ENCODE measurements at places on chromosomes 1 and 21. TPM values are rescaled to one million over a fixed set of nuclear protein-coding genes. Genes with fewer than 3 reads are reported as not detected.

DNA sequence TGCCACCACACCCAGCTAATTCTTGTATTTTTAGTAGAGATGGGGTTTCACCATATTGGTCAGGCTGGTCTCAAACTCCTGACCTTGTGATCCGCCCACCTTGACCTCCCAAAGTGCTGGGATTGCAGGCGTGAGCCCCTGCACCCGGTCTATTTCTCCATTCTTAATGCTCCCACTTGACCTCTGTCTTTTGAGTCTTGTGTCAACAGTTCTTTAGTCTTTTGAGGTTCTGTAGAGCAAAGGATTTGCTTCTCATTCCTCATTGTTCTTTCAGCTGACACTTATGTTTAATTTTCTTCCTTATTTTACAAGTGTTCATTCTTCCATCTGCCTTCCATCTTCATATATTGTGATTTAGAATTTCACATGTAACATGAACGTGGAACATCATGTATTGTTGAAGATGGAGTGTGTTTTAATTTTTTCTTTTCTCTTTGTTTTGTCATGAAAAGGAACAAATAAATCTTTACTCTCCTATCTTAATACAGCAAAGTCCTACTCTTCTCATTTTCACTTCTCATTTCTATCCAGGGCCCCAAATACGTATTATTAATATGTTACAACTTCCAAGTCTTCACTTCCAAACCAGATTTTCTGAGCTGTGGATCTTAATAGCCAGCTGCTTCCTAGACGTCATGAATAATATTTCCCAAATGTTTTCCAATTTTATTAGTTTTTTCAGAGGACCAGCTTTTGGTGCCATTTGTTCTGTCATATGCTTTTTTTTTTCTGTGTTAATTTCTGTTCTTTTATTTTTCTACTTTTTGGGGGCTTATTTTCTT, 16.9 kb downstream of the MTF2 start:
- no peak for DNase-seq

DNA sequence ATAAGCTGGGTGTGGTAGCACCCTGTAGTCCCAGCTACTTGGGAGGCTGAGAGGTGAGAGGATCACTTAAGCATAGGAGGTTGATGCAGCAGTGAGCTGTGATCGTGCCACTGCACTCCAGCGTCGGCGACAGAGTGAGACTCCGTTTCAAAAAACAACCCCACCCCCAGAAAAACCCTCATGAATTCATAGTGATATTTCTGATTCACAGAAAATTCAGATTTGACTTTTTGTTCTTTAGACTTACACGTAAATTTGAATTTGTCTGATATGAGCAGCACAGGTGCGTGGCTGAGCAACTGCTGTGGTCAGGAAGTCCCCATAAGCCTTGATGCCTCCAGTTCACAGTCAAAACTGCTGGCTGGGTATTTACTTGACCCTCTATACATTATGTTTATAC, 10.0 kb upstream of the MORC3 start:
- DNase-seq: no peak

DNA sequence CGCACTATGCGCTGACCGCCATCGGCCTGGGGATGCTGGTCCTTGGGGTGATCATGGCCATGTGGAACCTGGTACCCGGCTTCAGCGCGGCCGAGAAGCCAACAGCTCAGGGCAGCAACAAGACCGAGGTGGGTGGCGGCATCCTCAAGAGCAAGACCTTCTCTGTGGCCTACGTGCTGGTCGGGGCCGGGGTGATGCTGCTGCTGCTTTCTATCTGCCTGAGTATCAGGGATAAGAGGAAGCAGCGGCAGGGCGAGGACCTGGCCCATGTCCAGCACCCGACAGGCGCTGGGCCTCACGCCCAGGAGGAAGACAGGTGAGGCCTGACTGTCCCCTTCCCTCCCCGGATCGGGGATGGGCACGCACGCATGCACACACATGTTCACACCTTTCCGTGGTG, 31.9 kb upstream of the FHAD1 start:
- no peak for DNase-seq

DNA sequence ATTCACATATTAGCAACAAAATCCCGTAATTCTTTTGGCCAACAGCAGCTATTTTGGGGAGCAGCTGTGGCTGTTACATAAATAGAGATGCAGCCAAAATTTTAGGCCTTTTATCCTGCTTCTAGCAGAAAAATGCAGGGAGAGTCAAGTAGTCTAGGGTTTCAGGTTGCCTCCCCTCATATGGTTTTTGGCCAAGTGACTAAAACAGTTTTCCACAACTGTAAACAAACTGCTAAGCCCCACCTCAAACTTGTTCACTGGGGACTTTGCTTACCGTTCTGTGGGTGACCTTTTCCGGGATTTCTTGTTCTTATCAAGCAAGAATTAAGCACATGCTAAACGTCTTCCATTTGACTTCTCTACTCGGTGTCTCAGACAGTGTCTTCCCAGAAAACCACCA, 133.4 kb downstream of the EDEM3 start:
- no peak for DNase-seq

DNA sequence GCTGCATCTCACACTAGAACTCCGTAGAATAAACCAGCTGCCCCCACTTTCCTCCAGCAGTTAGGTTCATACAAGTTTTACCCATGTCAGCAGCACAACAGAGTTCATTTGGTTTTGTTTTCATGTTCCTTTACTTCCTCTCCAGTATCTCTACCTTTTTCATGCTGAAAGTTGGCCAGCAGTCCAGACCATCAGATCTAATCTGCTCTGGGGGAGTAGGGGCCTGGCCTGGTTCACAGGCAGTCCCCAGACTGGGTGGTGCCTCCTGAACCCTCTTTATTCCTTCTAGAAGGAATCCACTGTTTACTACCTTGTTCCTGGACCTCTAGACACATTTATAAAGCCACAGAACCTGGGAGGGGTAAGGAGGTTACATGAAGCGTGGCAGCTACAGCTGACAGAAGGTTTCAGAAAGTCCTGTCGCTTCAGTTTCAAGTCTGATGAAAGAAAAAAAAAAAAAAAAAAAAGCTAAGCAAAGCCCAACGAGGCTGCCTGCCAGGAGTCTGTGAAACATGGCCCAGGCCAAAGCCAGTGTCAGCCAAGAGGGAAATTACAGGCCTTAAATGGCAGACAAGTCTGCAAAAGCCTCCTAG, 184.6 kb upstream of the JUN start:
- DNase-seq: peak; percentile 82

- no peak for DNase-seq
Observed at GRCh38 chr1:50416553-50417453, 6.4 kb downstream of the DMRTA2 start.

- no peak for DNase-seq
Observed at GRCh38 chr1:113691184-113691583, 68.1 kb downstream of the PHTF1 start.

GRCh38 chr1:17184161-17184665, 20.7 kb upstream of the PADI1 start:
- no peak for DNase-seq

DNA sequence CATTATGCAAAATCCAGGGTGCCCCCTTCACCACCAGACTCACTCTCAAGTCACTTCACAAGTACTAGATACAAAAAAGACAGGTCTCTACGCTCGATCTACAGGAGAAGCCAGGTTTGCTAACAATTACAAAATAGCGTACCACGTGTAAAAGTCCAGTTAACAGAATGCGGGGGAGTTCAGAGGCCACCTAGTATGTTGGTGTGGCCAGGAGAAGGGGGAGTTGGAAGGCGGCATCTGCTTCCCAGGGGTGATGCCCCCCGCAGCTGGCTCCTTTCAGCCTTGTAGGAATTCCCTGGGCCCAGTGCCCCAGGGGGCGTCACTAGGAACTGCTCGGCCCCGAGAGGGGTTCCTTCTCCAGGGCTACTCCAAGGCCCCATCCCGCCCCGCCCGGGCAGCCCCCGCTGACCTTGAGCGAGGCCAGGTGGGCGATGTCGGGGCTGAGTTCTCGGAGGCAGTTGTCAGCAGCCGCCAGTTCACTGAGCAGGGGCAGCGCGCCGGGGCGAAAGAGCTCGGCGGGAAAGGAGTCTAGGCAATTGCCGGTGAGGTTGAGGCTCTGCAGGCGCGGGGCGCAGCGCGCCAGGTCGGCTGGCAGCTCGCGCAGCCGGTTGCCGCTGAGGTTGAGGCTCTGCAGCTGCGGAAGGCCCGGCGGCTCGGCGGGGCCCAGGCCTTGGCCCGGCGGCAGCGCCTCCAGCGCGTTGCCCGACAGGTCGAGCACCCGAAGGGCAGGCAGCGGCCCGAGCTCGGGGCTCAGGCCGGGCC, 664 bp downstream of the LRRC47 start:
- no peak for DNase-seq

GRCh38 chr21:29174607-29175013, 44.2 kb downstream of the MAP3K7CL start:
- DNase-seq: no peak

- peak; percentile 96 for DNase-seq
Observed at GRCh38 chr1:155609515-155610256, at the start of gene MSTO1. MSTO1 (plus strand) TSS chr1:155610218; CDS start chr1:155610249, 31 bp downstream.

DNA sequence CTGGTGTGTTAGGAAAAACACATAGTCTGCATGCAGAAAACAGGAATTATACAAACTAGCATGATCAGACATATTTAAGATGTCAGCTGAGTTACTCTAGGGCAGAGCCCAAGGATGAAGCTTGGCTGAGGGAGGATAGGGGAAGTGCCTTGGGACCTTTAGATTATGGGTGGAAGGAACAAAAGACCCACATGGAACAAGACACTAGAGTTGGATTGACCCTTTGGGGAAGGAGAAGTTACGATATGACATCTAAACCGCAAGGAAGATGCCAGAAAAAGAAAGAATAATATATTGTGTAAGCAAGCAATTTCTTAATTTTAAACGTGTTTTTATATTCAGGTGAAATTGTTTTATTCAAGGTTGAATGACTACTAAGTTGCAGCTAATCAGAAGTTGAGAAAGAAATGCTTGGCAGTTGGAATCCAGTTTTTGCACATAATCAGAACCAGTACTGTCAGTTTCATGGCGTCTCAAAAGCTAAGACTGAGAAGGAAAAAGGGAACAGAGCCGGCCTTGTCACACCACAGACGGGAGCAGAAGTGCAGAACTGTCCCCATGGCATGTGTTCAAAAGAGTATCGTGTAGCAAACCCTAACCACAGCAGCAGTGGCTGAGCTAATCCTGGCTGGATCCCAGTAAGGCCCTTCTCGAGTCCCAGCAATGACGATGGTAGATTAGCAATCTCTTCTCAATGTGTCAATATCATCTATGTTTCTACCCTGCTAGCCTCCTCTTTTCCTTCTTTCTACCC, 31.2 kb upstream of the IFNAR2 start:
- no peak for DNase-seq

- no peak for DNase-seq
Observed at GRCh38 chr1:185694081-185694480, 40.1 kb upstream of the HMCN1 start.

- no peak for DNase-seq
Observed at GRCh38 chr1:218886101-218886871, 287.4 kb upstream of the LYPLAL1 start.

The LENEP gene
- not detected for total RNA-seq

The OR2T29 gene
- not detected for total RNA-seq

The AQP10 gene
- 0.70 TPM for total RNA-seq

The S100A8 gene
- total RNA-seq: 71.3 TPM

The SMG5 gene
- 112 TPM for total RNA-seq

The PRDM16 gene
- 12.9 TPM for total RNA-seq
